ENCODE measurements at places on chromosomes 5 and 9.

GRCh38 chr5:2383698-2384065 lies 367.8 kb downstream of the IRX2 start:
- no peak for DNase-seq

DNA sequence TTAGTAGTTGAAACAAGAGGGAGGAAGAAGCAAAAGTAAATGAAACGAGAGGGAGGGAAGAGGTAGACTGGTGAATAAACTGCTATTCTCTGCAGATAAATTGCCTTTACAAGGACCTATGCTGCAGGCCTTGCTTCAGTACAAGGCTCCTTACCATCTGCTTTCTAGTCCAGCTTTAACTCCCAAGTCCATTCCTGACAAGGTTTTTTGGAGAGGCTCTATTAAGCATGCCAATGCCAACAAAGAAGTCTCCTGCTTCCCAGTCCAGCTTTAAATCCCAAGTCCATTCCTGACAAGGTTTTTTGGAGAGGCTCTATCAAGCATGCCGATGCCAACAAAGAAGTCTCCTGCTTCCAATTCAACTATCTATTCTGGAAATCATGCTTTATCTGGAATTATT lies 244.9 kb downstream of the GABRB2 start:
- no peak for DNase-seq

DNA sequence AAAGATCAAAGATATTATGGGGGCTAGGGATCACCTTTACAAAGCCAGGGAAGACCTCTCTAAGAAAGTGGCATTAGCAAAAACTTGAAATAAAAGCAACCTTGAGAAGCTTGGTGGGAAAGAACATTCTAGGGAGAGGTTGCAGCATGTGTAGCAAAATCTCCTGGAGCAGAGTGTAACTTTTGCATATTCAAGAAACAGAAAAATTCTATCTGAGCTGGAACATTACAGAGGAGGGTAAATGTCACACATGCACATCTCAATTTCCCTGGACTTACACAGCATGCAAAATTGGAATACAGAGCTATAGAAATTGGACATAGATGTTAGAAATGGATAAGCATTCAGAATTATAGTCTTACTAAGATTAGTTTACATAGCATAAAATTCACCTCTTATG lies 510.0 kb downstream of the CETN3 start:
- DNase-seq = no peak

DNA sequence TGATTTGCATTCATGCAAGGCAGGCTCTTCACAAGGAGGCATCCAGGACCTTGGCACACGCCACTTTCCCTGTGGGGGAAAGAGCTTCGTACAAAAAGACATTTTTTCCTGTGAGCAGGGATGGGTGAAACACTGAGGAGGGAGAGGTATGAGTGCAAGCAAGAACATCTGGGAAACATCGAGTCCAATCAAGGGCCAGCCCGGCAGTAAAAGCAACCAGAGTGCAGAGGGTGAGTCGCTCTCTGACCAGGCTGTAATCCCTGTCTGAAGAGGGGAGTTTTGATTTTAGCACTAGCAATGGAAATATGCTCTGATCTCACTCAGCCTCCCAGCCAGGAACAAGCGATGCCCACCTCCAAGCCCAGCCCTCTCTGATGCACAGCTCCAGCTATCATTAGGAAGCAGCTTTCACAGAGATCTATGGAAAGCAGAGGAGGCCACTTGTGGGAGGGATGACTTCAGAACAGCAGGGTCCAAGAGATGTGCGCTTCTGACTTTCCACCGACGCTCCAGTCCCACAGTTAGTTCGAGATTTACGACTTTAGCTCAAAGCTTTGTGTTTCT lies 211.0 kb upstream of the ADAMTS16 start:
- no peak for DNase-seq

GRCh38 chr5:123856766-123857165 lies 344.8 kb downstream of the CSNK1G3 start:
- no peak for DNase-seq

DNA sequence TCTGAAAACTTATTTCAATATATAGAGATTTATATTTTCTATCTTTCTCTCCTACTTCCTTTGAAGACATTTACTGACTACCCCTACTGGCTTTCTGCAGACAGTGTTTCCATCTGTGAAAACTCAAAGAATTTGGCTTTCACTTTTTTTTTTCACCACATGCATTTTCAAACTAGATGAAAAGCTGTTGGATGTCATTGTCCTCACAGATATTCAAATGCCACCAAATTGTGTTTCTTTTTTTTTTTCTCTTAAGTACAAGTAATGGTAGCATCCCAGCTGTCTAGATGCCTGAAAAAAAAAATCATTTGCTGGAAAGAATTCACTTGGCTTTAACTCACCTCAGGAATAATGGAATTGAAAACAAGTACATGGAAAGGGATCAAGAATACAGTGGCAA lies 2258.6 kb upstream of the ACO1 start:
- no peak for DNase-seq

- DNase-seq = no peak
These were observed 21.3 kb upstream of the NCS1 start for GRCh38 chr9:130150779-130151382.

DNA sequence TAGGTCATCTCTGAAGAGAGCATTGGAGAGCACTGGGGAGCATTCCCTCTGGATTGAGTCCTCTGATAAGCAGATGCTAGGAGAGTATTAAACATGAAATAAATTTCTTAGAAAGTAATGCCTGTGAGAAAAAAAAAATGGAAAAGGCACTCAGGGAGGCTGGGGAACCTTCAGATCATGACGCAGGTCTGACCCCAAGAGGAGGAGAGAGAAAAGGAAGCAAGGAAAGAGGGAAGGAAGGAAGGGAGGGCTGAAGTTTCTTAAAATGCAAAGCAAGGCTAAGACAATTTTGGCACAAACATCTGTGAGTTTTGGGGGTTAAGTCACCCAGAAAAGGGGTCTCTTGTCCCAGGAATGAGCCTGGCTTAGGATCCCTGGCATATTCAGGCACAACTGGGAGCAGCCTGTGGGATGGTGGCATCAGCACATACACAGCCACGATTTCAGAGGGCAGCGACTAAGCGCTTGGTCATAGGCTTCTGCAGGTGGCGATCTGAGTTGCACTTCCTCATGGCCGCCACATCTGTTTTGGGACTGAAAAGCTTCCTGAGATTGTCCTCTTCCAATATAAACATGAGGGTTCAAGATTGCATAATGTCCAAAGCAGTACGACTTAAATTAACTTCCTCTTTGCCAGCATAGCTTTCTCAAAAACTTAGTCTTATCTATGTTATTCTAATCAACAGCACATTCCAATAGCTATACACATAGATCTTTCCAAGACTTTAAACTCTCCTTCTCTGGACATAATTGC lies 692.7 kb downstream of the DNAH5 start:
- DNase-seq = no peak

- no peak for DNase-seq
These were observed 113.8 kb downstream of the TRIM32 start for GRCh38 chr9:116800885-116801284.

GRCh38 chr5:133930061-133930812 lies 38.2 kb downstream of the C5orf15 start:
- DNase-seq = no peak

DNA sequence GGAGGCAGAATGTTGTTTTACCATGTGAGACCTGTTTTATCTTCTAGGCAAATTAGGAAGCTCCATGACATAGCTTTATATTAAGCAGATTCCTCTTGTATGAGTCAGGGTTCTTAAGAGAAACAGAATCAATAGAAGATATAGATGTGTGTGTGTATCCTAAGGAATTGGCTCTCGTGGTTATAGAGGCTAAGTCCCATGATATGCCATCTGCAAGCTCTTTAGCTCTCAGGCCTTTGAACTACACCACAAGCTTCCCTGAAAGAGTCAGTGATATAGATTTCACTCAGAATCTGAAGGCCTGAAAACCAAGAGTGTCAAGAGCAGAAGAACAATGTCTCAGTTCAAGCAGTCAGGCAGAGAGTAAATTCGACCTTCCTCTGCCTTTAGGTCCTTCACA lies 365.8 kb upstream of the ZNF608 start:
- DNase-seq = no peak

- no peak for DNase-seq
These were observed 57.4 kb downstream of the LHFPL2 start for GRCh38 chr5:78591138-78591612.

GRCh38 chr5:6611334-6612256 lies 21.2 kb downstream of the NSUN2 start:
- DNase-seq = no peak

- no peak for DNase-seq
These were observed 87.4 kb downstream of the ZNF608 start for GRCh38 chr5:124658867-124659557.

DNA sequence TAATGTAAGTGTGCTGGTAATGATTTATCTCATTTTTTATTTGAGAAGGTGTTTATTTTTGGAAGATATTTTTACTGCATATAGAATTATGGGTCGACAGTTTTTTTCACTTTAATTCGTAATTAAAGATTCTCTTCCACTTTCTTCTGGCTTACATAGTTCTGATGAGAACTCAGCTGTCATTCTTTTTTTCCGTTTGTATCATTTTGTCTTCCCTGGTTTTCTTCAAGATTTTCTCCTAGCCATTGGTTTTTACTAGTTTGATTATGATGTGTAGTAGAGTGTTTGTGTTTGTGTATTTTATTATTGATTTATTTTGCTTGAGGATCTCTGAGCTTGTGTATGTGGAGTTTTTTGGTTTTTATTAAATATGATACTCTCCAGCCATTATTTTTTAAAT lies 21.7 kb downstream of the SLF1 start:
- DNase-seq = no peak

GRCh38 chr9:132776268-132776667 lies 101.8 kb downstream of the AK8 start:
- DNase-seq = no peak

DNA sequence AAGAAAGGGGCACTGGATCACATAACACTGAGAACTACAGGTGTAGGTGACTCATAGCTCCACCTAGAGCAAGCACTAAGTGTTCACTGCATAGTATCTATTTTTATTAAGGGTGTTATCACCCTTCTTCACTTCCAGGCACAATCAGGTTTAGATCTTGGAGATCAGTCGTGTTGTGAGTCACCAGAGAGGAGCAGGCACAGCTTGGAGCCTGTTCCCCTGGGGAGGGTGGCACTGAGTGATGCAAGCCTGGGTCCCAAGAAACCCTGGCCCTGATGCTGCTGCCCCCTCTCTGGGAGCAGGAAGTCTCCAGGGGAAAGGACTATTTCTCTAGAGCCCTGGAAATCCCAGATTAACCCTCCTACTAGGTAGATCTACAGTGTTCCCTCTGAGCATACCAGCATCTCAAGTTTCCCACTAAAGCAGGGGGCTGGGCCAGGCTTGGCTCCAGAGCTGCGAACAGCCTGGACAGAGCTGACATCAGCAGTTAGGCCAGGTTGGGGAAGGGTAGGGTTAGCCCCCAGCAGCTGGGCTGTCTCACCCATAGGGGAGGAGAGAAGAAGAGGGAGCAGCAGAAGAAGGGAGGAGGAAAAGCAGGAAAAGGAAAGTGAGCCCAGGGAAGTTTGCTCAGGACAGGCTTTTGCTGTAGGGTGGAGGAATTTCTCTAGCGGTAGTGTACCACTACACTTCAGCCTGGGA lies 28.1 kb upstream of the SPINK4 start:
- DNase-seq = no peak

DNA sequence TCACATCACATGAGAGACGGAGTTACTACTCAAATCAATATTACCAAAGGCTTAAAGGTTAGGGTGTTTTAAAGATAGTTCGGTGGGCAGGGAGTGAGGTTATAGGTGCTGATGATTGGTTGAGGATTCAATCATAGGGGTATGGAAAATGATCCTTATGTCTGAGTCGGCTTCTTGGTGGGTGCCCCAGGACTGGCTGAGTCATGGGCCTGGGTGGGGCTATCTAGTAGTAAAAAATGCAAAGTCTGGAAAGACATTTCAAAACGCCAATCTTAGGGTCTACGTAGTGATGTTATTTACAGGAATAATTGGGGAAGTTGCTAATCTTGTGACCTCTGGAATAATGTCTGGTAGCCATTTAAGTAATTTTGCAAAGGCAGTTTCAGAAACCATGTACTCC lies 15.2 kb upstream of the SPIN1 start:
- no peak for DNase-seq

GRCh38 chr9:110006657-110007056 lies 201.3 kb downstream of the C9orf152 start:
- DNase-seq = no peak

GRCh38 chr9:87596862-87597261 lies 99.2 kb downstream of the DAPK1 start:
- no peak for DNase-seq

- DNase-seq = no peak
These were observed 3.4 kb upstream of the HMCN2 start for GRCh38 chr9:130262061-130262745.

- no peak for DNase-seq
These were observed 61.9 kb downstream of the OXCT1 start for GRCh38 chr5:41808294-41808693.

DNA sequence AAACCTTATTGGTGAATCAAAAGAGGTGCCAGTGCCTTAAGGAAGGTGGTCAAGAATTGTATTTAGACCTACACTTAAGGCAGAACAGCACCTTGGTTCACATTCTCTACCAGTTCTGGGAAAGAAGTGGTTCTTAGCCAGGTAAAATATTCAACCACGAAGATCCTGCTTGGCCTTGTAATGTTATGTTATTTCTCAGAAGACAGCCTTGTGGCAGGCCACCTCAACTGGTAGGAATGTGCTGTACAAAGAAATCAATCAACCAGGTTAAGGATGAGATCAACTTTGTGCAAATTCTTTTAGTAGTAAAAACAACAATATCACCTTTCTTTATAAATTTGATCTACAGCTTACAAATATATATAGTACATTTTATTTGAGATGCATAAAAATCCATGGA lies 246.8 kb downstream of the ARRDC3 start:
- no peak for DNase-seq

DNA sequence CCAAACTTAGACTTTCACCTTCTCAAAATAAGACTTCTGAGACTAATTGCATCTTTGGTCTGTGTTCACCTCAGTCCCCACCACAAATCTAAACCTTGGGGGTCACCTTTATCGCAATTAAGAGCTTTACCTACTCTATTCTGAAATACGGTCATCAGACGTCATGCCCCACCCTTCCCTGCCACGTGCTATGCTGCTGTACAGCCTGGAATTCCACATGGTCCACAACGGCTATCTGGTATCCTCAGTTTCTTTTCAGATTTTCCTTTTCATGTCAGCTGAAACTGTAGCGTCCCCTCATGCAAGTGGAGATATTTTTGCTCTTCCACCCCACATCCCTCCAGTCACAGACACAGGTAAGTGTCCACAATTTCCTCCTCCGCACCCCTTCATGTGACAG lies 511.1 kb downstream of the DIRAS2 start:
- DNase-seq = no peak

- DNase-seq = no peak
These were observed 70.7 kb downstream of the SUSD1 start for GRCh38 chr9:112104401-112104800.

Measured in cortex of kidney (tissue), 1 donor.